ENCODE measurements at places on chromosomes 6 and 20.

GRCh38 chr6:71029555-71029954 lies 72.7 kb upstream of the B3GAT2 start:
- DNase-seq: no peak

DNA sequence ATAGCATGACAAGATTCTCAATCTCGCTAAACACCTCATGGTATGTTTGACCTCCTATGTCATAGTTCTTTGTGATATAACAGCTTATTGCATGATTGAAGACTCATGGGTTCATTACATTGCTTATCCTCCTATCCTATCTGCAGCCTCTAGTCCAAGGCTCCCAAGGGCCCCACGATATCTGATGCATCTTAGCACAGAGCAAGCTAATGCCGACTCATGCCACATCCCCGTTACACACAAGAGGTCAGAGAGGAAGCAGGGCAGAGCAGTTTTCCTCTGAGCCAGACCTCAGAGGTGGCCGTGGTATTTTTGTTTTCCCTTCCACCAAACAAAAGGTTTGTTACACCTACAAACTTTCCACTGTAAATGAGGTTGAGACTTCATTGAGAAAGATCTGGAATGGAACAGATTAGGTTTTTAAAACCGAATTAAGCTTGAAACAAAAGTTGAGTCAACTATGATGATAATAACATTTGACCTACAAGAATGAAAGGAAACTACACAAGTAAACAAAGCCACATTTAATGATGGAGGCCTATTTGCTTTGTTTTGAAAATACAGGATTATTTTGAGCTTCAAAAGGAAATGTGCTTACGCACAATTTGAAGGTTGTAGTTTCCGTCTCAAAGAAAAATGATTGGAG lies 133.9 kb upstream of the MYLIP start:
- DNase-seq: no peak

GRCh38 chr20:23178806-23179205 lies 92.7 kb upstream of the CD93 start:
- DNase-seq: no peak

DNA sequence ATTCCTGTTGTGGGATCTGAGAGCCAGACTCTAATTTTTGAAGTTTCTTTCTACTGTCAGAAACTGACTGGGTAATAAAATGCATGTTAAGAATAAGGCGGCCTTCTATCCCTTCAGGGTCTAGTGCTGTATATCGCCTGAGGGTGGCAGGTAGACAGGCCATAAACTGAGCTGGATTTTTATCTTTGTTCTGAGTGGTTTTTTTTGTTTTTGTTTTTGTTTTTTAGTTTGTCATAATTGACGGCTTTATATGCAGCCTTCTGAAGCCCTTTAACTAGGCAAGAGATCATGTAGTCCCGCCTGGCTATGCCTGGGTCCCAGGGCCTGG lies 747.7 kb upstream of the ADGRB3 start:
- no peak for DNase-seq

GRCh38 chr6:81793821-81794475 lies 41.5 kb upstream of the TENT5A start:
- no peak for DNase-seq

GRCh38 chr6:50899306-50899870 lies 80.7 kb downstream of the TFAP2B start:
- no peak for DNase-seq

DNA sequence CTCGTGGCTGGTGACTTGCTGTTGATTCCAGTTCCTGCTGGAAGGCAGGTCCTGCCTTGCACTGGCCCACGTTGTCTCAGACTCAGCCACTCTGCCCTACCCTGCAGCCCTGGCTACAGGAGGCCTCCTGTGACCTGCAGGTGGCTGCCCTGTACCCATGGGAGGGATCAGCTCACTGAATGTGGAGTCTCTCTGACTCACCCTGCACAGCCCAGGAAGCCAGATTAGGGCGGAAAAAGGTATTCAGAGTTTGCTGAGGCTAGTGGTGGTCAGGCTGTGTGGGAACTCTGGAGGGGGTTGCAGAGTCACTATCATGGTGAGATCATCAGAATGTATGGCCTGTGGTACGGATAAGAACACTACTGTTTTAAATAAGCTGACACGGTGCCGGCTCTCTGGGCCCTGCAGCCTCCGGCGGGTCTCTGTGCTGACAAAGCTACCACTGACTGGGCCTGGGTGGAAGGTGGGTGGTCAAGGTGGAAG lies 24.7 kb upstream of the PYGB start:
- DNase-seq: peak; percentile 32

DNA sequence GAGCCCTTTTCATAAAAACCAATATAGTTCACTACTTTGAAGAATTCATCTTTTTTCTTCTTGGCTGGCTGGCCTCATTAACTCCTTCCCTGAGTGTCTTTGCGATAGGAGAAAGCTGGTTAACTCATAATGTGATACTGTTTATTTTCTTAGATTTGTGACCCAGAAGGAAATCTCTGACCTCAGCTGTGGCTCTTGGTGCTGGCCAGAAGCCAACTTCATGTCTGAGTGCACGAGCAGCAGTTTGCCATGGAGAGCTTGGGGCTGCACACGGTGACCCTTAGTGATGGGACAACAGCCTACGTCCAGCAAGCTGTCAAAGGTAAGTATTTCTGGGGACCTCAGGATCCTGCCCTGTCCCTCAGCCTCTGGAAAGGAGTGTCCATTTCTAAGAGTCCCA lies 16.7 kb upstream of the DEF6 start:
- no peak for DNase-seq

- DNase-seq: no peak
Measured at GRCh38 chr20:49768204-49769047, 44.2 kb upstream of the SLC9A8 start.
